ENCODE measurements at places on chromosomes 7 and 10. TPM values are rescaled to one million over a fixed set of nuclear protein-coding genes. Genes with fewer than 3 reads are reported as not detected.

PRF1 gene
- 132 TPM for total RNA-seq

MRC1 gene
- not detected for total RNA-seq

ZNF488 gene
- total RNA-seq: not detected

GDF2 gene
- not detected for total RNA-seq

RBP3 gene
- not detected for total RNA-seq

FAM25A gene
- total RNA-seq: not detected

FANK1 gene
- not detected for total RNA-seq

ZC3HAV1 gene
- total RNA-seq: 131 TPM

FOXI2 gene
- total RNA-seq: not detected

DNTT gene
- not detected for total RNA-seq

ANKRD1 gene
- total RNA-seq: not detected

AGBL3 gene
- total RNA-seq: 2.2 TPM

FAM221A gene
- total RNA-seq: 6.5 TPM
